KBM-7 (cell line): ENCODE measurements at places on chromosomes 5 and 9.

GRCh38 chr5:68122439-68123328, 92.9 kb upstream of the PIK3R1 start:
- DNase-seq: no peak

DNA sequence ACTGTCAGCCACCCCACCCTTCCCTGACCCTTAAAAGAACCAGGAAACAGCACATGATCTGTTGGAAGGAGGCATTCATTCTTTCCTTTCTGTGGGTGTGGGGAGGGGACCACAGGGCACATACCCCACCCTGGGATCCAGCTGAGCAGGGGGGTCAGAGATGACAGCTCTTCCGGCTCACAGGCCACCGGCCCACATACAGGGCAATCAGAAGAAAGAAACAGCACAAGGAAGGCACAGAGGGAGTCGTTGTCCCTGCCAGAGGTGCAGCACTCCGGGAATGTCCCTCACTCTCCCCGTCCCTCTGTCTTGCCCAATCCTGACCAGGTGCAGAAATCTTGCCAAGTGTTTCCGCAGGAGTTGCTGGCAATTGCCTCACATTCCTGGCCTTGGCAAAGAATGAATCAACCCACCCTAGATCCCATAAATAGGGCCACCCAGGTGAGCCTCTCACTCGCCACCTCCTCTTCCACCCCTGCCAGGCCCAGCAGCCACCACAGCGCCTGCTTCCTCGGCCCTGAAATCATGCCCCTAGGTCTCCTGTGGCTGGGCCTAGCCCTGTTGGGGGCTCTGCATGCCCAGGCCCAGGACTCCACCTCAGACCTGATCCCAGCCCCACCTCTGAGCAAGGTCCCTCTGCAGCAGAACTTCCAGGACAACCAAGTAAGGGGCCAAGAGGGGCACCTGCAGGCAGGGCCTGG, at the start of gene LCN2:
Gene LCN2 (plus strand): TSS at position 453 of the 701 bp plus-strand sequence. CDS start 73 bp downstream, at position 526.
- DNase-seq: no peak

DNA sequence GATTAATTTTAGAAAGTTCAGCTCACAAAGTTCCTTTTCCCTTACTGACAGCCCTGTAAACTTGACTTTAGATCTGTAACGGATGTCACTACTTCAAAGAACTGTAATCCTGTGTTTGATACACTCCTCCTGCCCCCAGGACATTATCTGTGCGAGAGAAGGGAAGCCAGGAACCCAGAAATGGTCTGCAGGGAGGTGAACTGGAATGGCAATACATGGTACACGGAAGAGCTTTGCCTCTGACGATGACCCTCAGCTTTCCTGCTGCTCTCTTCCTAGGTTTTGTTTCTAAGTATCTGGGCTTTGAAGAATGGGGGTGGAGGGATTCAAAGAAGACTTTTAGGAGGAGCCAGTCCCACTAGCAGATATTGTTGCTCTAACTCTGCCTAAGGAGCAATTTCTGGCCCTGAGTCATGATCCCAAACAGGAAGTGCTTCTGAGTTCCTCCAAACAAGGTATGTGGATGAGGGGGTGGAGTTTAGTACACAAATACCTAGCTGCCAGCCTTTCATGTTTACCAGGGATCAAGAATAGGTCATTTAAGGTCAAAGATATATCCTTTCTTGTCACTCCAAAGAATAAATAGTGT, 43.4 kb upstream of the TMC1 start:
- DNase-seq: peak; percentile 7

GRCh38 chr9:6899274-6899673, 141.5 kb downstream of the KDM4C start:
- DNase-seq: no peak

DNA sequence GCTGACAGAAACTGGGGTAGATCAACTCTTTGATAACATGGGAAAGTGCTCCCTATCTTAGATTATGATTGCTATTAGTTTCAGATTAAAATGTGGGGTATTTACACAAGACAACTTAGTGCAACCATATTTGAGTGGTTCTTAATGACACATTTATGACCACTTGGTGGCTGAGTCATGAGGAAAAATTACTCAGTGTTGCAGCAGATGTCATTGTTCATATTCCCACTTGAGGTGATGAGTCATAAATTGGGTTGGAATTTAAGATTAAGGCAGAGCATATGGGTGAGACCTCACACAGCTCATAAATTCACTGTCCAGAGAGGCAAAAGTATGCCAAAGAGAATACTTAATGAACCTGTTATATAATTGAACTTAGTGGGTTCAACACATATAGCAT, 408.3 kb downstream of the DMRT2 start:
- no peak for DNase-seq
